ENCODE measurements at places on chromosomes 12 and 14.

- DNase-seq = no peak
Measured at GRCh38 chr12:128737292-128737966, 86.3 kb downstream of the SLC15A4 start.

GRCh38 chr12:80404629-80405028 is 39.4 kb upstream of the PTPRQ start:
- DNase-seq = no peak

- no peak for DNase-seq
Measured at GRCh38 chr12:88272456-88272855, 130.3 kb downstream of the TMTC3 start.

- DNase-seq = no peak
Measured at GRCh38 chr12:34205401-34205800, 183.1 kb downstream of the ALG10 start.

DNA sequence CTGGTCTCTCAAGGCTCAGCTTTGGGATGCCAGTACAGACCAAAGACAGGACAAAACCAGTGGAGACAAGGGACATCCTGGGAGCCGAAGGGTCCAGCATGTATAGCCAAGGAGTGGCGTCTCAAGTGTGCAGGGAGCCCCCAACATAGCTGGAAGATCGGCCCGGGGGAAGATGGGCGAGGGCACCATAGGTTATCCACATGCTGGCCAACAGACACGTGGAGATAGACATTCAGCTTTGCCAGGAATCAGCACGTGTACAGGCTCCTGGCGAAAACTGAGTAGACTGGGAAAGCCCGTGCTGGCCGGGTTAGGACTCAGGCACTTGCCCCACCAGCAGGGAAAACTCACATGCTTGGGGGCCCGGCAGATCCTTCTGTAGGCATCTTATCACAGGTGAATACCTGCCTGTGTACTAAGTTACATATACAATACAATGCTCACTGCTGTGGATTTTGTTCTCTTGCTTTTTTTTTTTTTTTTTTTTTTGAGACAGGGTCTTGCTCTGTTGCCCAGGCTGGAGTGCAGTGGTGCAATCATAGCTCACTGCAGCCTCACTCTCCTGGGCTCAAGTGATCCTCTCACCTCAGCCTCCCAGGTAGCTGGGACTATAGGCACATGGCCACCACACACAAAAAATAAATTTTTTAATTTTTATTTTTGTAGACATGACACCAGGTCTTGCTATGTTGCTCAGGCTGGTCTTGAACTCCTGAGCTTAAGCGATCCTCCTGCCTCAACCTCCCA is 5.6 kb upstream of the ANKRD9 start:
- DNase-seq = no peak

- no peak for DNase-seq
Measured at GRCh38 chr12:47269916-47270315, 190.2 kb upstream of the AMIGO2 start.

DNA sequence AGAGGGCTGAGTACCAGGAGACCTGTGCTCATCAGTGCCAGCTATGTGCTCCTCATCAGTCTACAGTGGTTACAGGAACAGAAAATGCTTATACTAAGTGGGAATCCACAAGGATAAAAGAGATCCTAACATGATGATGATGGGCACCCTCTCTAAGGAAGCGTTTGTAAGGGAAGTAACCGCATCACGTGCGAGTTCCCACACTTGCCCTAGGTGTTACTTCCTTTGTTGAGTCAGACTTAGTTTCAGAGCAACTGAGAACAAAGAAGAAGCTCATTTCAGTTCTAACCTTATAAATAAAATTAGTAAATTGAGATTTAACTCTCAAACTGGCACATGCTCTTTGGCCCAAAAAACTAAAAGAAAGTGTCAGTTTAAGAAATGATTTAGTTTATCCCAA is 956.4 kb upstream of the TMEM132C start:
- no peak for DNase-seq

DNA sequence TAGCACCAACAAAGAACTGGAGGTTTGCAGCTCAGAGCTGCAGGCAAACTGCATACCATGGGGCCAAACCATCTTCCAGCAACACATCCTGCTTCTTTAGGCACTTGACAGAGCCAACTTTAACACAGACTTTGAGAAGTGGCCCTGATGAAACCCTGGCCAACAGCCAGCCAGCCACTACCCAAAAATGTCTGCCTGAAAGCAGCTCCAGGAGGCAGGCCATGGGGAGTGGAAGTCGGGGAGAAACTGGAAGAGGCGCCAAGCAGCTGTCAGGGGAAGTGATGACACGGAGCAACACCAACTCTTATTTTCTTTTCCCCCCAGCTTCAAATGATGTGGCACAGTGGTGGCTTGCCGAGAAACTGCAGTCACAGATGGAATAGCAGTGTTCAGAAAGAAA is 110.9 kb upstream of the PLXNC1 start:
- no peak for DNase-seq

All from NCI-H2081 treated with DMSO at 0.1 percent for 48 hours (cell line).